Dermis blood vessel endothelial cell (primary cell): ENCODE measurements at places on chromosomes 5 and 9. TPM values are rescaled to one million over a fixed set of nuclear protein-coding genes. Genes with fewer than 3 reads are reported as not detected.

Gene SLC35D2
- 29.2 and 31.1 TPM in 2 replicates for total RNA-seq

Gene TSSK1B
- total RNA-seq = not detected in 2 replicates

Gene ADAMTSL1
- total RNA-seq = 6.0 and 15.8 TPM in 2 replicates

DNA sequence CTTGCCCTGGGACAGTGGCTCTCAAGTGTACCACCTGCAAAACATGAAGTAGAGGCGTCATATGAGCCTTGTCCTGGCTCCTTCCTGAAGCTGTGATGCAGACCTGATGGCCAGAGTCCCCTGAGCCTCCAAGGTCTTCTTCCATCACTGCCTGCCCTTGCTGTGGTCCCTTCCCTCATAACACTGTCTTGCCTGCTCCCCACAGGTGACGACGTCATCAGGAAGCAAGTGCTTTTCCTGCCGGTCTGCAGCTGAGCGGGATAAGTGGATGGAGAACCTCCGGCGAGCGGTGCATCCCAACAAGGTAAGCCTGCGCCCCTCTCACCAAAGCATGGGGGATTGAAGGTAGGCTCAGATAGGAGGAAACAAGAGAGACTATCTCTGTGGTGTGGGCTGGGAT lies 107.3 kb downstream of the DAB2IP start:
- DNase-seq = peak; percentile 12

DNA sequence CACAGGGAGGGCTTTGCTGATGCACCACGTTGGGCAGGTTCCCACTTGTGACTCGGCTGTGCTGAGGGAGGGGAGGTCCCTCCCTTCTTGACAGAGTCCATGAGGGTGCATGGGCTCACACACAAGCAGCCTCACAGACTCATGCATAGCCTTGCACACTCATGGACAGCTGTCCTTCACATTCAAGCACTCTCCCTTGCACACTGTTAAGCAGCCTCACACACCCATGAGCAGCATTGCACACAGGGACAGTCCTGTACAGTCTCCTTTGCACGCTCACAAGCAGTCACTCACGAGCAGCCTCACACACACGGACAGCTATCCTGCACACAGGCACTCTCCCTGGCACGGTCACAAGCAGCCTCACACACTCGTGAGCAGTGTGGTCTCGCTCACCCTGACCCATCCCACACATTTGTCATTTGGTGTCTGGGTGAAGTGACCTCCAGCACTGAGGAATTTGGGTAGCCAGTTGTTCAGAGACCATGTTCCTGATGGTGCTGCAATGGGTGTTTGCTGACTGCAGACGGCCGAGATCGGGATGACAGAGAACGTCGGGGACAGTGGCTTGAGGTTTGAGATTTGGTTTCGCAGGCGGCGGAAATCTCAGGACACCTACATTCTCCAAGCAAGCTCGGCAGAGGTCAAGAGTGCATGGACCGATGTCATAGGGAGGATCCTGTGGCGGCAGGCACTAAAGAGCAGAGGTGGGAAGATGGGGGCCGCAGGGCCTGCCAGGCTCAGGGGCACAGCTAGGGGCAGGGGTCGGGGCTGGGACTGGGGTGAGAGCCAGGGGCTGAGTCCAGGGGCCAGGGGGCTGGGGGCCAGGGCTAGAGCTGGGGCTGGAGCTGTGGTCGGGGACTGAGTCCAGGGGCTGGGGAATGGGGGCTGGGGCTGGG lies 17.7 kb upstream of the LRRC14B start:
- no peak for DNase-seq

DNA sequence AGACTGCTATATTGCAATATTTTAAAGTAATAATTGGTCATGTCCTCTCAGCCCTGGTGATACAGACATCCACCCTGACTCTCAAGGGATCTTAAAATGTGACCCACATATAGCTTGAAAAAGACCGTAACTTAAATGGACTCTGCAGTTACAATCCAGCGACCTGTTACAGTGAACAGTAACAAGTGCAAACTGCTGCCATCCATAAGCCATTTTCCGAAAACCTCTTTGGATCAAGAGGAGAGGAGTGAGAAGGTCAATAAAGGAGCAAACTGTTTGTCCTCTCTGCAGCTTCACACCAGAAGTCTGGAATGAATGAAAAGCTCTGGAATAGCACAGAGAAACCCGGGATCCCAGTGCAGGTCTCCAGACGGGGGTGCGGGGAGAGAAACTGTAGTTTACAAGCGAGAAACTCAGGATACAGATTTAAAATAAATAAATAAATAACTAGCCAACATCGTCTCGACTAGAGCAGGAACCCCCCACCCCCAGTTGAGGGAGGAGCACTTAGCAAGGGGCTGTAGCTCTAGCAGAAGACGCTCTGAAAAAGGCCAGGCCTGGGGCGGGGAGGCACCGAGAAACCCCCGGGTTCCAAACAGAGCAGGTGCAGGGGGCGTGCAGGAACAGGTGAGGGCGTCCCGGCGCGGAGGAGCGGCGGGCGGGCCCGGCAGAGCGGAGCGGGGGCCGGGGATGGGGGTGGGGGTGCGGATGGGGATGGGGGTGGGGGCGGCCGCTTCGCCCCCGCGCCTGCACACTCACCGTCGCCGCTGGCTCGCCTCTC lies 572 bp downstream of the ZDHHC21 start:
- peak; percentile 35 for DNase-seq

GRCh38 chr5:35618304-35618636 lies 607 bp downstream of the SPEF2 start:
- no peak for DNase-seq

DNA sequence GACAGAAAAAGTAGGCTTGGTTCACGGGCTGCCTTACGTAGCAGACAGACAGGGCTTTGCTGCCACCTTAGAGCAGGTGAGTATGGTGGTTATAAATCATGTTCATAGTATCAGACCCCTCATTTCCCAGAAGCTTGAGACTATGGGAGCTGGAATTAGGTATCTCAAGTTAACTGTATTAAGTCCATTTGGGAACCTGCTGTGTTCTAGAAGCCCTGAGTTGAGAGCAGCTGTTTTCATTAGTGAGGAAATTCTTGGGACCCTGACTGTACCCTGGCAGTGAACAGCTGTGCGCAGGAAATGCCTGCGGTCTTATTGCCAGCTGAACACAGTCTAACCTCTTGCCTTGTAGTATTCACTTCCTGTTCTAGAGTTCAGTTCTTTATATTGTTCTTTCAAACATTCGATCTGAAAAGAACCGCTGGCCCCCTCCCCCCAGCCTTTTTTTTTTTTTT lies 29.8 kb downstream of the UGCG start:
- DNase-seq = peak; percentile 96
